NB4 (cell line): ENCODE measurements at places on chromosomes 1 and 21.

GRCh38 chr1:11984576-11984975, 4.3 kb downstream of the MFN2 start:
- DNase-seq = no peak

- DNase-seq = no peak
These were observed 28.4 kb downstream of the USP48 start for GRCh38 chr1:21754583-21754982.

DNA sequence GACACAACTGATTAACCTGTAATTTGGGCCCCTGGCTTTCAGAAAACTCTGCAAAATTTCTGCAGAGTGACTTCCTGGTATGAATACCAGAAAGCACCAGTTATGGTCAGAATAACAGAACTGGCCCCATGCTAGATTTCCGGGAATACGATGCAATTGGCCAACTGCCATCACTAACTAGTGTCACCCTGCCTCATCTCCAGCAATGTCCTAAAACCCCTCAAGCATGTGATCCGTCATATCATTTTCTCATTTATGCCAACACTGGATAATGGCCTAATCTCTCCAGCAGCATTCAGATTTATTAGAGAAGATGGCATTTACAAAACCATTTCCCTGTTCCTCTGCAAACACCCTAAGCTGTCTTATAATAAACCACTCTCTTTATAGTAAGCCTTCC, 15.4 kb downstream of the KAZN start:
- DNase-seq = no peak

DNA sequence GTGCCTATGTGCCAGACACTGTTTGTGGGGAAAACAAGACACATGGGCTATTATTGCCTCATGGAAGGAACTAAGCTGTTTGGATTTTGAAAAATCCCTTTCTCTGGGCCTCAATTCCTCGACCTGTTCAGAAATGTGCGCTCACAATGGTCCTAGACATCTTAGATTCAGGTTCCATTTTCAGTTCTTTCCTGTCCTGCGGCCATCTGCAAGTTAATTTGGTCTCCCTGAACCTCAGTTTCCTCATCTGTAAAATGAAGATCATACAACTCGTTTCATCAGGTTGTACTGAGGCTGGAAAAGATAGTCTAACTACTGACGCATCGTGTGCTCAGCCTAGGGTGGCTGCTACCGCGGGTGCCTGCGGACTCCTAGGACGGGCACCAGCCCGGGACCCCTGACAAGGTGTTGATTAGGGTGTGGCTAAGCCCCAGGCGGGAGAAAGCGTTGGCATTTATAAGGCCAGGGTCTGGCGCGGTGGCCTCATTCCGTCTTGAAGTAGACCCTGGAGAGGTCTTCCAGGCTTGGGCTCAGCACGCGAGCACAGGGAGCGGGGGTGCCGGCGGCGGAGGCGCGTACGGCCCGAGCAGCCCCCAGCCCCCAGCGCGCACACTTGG, 493 bp upstream of the ELOA start:
- DNase-seq = no peak

- DNase-seq = no peak
These were observed 44.3 kb downstream of the LAMC2 start for GRCh38 chr1:183230413-183230812.

DNA sequence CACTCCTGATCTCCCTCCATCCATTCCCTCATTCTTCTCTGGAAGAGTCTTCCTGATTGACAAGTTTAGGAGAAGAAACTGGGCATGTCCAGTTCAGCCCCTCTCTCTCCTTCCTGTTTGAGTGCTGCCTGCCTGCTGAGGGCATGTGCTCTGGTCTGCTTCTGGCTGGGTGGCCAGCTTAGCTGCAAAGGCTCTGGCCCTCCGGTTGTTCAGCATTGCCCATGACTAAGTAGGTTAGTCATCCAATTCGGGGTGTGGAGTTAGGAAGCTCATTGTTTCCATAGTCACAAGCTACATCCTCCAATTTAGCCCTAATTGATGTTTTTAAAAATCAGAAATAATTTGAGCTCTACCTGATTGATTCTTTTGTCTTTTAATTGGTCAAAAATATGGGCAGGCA, 25.6 kb upstream of the PLA2G2E start:
- no peak for DNase-seq

GRCh38 chr1:179175011-179175841, 54.3 kb downstream of the ABL2 start:
- DNase-seq = peak; percentile 60

DNA sequence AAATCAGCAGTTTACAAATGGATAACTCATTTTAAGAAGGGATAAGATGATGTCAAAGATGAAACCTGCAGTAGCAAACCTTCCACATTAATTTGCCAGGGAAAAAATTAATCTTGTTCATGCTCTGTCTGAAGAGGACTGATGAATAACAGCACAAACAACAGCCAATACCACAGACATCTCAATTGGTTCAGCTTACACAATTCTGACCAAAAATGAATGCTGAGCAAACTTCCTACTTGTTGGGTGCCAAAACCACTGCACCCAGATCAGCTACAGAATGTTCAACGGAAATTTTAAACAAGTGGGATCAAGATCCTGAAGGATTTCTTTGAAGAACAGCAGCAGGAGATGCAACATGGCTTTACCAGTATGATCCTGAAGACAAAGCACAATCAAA, 98.3 kb downstream of the COQ8A start:
- no peak for DNase-seq

DNA sequence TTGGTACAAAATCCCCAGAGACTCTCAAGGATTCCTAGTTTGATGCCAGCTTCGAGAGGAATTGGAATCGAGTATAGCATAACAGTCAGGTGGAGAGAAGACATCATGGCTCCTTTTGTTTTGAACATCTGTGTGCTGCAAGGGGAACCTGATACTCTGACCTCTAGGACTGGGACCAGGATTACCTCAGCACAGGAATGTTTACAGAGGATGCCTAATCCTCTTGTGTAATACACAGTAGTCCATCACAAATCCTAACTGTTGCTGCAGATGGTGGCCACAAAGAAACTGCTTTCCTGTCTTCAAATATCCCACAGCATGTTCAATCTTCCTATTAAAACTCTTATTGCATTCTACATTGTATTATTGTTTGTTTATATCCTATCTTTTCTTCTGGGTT, 111.8 kb upstream of the PRMT6 start:
- no peak for DNase-seq

GRCh38 chr1:109719337-109719837, 7.3 kb downstream of the GSTM5 start:
- DNase-seq = peak; percentile 31

DNA sequence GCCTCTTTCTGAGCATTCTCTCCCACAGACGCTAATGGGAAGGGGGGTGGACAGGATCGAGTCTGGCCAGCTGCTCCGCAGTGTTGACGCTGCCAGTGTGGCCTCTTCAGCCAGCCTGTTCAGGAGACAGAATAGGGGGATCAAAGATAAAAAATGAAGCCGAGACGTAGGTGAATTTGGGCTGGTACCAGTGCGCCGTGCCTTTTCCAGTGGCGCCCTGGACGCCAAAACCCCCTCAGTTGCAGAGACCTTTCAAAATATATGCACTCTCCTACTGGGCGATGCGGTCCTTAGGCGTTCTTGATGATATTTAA, 1.1 kb downstream of the TTC3 start:
- DNase-seq = peak; percentile 43

DNA sequence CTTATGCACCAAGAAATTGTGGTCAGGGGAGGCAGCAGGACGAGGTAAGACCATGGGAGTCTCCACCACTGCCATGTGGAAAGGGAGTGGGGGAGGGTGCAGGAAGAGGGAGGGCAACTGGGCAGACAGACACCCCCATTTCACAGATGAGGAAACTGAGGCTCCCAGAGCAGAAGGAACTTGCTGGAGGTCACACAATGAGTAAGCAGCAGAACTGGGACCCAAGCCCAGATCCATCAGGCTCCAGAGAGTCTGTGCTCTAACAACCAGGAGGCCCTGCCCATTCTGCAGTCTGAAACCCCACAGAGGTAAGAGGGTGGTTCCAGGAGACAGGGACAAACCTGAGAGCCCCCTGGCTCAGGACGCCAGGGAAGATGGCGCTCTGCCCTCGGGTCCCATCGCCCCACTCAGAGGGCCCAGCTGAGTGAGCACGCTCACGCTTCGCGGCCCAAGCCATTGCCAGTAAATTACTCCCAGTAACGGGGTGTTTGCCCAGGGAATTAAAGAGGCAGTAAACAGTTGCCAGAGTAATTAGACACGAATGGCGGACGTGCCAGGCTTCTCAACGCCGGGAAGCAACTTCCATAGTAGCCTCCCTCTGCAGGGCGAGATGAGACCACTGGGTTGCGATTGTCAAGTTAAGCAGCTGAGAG, 59.2 kb downstream of the MATN1 start:
- no peak for DNase-seq

DNA sequence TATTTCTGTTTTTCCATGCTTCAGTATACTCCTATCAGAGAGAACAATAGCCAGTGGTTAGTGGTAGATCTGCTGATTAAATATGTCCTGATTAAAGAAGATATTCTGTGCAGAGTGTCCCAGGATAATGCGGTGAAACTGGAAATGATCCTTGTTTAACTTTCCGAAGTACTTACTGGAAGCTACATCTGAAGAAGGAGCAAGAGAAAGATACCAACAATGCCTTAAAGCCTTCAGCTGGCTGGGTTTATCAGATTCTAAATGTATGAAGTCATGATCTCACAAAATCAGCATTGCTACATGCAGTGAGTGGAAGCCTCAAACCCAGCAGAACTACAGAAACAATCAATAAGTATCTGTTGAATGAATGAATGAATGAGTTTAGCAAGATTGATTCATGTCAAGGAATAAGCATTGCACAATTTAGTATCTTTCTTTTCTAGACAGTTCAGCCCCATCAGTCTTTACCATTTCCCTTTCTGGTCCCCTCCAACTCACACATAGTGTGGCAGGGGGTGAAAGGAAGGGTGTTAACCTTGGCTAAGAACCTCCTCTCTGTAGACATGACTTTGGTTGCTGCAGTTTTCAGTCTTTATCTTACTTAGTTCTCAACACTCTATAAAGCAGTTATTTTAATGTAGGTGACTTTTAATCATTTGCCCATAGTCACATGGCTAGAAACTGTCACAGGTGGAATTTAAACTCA, 24.7 kb upstream of the DNASE2B start:
- DNase-seq = no peak

- DNase-seq = no peak
These were observed 6.1 kb upstream of the KLF17 start for GRCh38 chr1:44112486-44112885.

DNA sequence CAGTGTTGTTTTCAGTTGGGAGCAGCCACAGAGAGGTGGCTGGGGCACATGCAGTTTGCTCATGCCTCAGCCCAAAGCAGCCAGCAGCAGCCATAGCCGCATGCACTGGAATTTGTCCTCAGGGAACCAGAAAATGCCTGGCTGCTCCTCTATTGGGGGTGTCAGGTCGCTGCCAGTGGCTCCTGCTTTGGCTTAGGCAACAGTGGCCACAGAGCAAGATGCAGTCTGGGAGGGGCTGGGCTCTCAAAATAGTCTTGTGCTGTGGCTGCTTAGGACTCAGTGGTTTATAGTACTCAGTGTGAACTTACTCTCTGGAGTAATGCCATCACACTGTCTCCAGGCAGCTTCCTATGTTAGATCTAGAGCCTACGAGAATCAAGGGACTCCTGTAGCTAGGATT, 25.0 kb downstream of the CD55 start:
- no peak for DNase-seq

DNA sequence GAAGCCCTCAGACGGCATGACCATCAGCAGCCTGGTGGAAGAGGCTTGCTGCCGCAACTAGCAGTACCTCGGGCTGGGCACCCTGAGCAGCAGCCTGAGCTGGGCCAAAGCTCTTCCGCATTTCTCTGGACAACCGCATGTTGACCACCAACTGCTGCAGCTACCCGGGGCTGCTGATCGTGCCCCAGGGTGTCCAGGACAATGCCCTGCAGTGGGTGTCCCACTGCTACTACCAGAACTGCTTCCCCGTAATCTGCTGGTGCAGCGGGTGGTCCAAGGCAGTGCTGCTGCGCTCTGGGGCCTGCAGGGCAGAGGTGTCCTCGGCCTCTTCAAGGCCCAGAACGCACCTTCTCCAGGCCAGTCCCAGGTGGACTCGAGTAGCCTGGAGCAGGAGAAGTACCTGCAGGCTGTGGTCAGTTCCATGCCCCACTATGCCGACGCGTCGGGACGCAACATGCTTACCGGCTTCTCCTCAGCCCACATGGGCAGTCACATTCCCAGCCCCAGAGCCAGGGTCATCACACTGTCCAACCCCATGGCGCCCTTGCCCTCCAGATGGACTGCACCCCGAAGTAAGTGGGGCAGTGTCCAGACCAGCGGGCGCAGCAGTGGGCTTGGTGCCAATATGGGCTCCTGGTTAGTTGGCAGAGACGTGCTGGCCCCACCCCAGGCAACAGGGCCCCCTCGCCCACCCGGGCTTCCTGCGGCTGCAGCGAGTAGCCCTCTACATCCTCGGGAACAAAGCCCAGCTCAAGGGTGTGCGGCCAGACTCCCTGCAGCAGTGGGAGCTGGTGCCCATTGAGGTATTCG, 19.5 kb upstream of the NPPB start:
- DNase-seq = no peak

GRCh38 chr1:22639286-22639685, 2.9 kb downstream of the C1QA start:
- peak; percentile 53 for DNase-seq

- DNase-seq = no peak
These were observed 59.9 kb upstream of the CNTN2 start for GRCh38 chr1:204983136-204983535.

GRCh38 chr1:244012202-244012601, 38.9 kb upstream of the ZBTB18 start:
- DNase-seq = no peak

DNA sequence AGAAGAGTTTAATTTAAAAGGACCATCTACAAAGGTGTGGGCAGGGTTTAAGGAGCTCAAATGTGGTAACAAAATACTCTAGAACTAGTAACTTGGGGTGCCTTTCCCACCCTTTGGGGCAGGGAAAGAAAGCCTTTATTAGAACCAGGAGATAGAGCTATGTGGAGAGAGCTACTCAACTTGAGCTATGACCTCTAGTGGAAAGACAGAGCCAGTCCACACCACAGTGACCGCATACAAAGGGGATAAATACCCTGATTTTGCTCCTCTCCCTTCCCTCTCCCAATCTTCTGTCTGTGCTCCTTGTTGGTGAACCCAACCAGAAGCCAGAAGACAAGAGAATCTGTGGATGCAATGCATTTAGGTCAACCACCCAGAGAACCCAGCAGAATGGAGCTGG, 54.4 kb upstream of the JAK1 start:
- no peak for DNase-seq

DNA sequence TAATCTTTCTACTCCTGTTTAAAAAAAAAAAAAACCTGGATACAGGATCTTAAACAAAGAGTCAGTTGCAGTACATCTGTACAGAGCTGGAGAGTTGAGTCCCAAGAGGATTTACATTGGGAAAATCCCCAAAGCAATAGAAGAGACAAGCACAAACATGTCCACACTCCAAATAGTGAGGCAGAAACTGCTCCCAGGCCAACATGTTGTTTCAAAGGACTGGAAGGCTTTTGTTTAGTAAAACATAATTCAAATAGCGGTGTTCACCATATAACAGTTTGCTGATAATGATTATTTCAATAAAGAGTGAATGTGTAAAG, 425.4 kb downstream of the ADGRL2 start:
- DNase-seq = no peak

GRCh38 chr1:70945251-70945650, 102.4 kb downstream of the PTGER3 start:
- DNase-seq = no peak

- DNase-seq = no peak
These were observed 200.0 kb downstream of the SLC45A1 start for GRCh38 chr1:8517661-8518489.

GRCh38 chr1:207219979-207220889, 101.2 kb upstream of the CD55 start:
- no peak for DNase-seq

GRCh38 chr1:221284028-221284427, 404.8 kb downstream of the HLX start:
- DNase-seq = no peak

GRCh38 chr1:156865865-156866248, 5.2 kb downstream of the NTRK1 start:
- DNase-seq = no peak
